ENCODE measurements at places on chromosomes 4 and X.
A peak's percentile ranks its signal among the peaks of the same experiment; 100 is the strongest.

DNA sequence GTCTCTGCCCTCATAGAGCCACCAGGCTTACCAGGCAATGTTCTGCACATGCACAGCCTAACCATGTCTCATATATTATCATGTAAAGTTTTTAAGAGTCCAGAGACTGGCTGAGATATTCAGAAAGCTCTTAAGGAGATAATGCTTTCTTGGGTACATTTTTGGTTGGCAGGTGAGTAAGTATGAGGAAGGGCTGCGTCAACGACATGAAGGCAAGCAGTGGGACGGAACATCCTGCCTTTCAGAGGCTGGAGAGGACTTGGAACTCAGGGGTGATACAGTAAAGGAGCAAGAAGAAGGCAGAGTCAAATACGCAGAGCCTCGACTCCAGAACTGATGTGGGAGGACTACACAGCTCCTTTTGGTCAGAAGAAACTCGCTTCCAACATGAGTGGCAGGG is 74.8 kb upstream of the MTNR1A start:
- no peak for DNase-seq

DNA sequence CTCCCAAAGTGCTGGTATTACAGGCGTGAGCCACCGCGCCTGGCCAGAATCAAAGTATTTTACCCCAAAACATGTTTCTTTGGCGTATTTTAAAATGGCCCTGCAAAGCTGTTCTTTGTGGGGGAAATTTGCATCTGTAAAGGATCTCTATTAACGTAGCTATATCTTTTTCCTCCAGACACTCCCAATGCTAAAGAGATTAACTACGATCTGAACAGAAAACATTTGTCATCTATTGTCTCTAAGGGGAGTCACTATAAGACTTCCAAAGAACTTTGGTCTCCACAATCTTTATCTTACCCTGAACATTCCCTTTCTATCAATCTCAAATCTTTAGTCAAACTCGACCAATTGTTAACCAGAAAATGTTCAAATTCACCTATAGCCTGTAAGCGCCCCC is 19.1 kb upstream of the PDS5A start:
- no peak for DNase-seq

GRCh38 chr4:108795733-108796132 is 32.9 kb upstream of the ETNPPL start:
- no peak for DNase-seq

- no peak for DNase-seq
These were observed 208.9 kb downstream of the SPATA18 start for GRCh38 chr4:52259978-52260377.

GRCh38 chrX:130575831-130576389 is 174.1 kb downstream of the RBMX2 start:
- no peak for DNase-seq

- no peak for DNase-seq
These were observed 82.1 kb downstream of the NHSL2 start for GRCh38 chrX:71992711-71993110.

- no peak for DNase-seq
These were observed 31.6 kb upstream of the PAPSS1 start for GRCh38 chr4:107751670-107752069.

- DNase-seq: no peak
These were observed 93.7 kb upstream of the ZNF827 start for GRCh38 chr4:146032234-146032860.

GRCh38 chrX:70132877-70133302 is 357 bp upstream of the IGBP1 start:
- DNase-seq: peak; percentile 0

DNA sequence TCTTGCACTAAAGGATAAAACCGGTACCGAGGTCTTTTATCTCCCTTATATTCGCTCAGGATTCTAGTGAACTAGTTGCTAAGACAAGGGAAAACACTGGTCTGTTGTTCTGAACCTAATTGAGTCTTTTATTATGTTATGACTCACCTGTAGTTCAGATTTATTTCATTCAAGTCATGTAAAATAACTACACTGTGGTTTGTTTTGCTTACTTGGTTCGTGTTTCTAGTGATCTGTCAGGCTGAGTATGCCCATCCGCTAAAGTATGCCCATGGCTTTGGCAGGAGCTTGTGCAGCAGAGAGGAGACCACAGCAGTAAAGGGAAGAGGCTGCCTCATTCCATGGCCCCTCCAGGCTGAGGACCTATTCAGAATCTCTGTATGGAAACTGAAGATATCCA is 126.1 kb downstream of the AFF1 start:
- no peak for DNase-seq

GRCh38 chr4:101277671-101278070 is 69.7 kb downstream of the PPP3CA start:
- no peak for DNase-seq

- no peak for DNase-seq
These were observed 320.7 kb upstream of the CLNK start for GRCh38 chr4:11005300-11005699.

DNA sequence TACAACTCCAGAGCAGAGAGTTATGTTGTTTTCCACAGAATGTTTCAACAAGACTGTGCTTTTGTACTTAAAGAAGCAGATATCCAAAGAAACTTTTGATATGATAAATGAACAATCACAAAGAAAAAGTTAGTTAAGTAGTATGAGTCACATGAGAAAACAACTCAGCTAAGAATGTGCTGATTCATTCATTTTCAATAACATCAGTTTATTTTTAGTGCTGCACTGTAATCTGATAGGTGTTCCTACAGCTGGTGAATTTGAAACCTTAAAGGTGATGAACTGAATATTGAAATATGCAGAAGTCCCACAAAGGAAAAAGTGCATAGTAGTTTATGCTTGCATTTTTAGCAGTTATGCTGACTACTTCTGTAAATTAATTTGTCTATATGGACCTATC is 180.3 kb upstream of the TENM3 start:
- peak; percentile 53 for DNase-seq

DNA sequence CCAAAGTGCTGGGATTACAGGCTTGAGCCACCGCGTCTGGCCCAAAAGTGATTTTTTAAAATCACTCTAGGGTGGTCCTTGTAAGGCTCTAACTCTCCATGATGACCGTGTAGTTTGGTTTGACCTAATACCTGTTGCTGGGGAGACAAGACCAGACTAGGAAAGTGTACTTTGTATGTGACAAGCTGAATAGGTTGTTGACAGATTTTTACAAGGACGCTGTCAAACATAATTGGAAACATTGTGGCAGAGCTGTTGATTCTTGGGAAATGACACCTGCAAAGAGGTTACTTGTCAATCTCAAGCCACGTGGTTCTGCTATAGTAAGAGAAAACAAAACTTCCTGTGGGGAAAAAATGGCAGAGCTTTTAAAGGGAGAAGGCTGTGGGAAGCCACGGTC is 802.4 kb upstream of the HS3ST1 start:
- DNase-seq: no peak

DNA sequence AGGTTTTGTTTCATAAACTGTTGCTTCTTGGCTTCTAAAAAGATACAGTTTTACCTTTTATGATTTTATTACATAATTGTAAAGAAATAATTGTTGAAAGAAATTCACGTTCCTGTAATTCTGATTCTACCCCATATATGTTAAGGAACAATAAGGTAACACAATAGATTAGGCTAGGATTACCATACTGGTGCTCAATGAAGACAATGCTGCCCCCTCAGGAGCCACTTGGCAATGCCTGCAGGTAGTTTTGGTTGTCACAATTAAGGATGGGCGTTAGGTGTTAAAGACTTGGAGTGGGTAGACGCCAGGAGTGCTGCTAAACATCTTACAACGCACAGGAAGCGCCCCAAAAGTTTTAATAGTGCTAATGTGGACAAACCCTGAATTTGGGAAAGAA is 133.2 kb downstream of the NLGN4X start:
- DNase-seq: no peak

- no peak for DNase-seq
These were observed 550.9 kb upstream of the BOD1L1 start for GRCh38 chr4:14178421-14178820.

- DNase-seq: no peak
These were observed 17.4 kb downstream of the FAM199X start for GRCh38 chrX:104183685-104184084.

DNA sequence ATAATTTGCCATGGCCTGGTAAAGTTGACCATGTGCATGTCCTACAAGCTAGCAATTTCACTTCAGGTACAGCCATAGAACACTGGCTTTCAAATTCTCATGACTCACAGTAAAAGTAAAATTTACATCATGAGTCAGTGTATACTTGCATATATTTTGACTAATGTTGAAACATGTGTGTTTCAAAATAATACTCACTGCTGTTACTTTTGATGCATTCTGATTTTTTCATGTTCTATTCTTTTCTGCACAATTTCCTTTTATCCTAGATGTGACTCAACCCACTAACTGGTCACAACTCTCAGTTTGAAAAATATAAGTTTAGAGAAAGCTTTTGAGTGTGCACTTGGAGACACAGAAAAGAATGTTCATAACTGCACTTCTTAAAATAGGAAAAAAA is 365.7 kb downstream of the FGF13 start:
- no peak for DNase-seq

- DNase-seq: no peak
These were observed 502.4 kb downstream of the NLGN4X start for GRCh38 chrX:5726224-5726623.

DNA sequence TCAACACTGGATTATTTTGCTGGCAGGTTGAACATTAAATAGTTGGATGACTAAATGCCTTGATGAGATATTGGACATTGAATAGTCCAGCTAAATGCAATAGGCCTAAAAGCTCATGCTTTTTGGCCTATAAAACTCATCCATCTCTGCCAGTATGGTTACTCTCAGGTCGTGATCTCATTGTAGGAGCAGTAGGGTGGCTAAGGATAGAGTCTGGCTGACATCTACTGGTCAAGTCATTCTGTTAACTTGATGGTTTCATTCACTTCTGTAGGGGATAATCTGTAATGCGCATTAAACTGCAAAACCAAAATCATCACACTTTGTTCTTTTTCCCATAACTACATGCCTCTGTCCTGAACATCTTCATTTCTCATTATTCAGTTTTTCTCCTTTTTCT is 227.0 kb downstream of the DKK2 start:
- DNase-seq: peak; percentile 0

DNA sequence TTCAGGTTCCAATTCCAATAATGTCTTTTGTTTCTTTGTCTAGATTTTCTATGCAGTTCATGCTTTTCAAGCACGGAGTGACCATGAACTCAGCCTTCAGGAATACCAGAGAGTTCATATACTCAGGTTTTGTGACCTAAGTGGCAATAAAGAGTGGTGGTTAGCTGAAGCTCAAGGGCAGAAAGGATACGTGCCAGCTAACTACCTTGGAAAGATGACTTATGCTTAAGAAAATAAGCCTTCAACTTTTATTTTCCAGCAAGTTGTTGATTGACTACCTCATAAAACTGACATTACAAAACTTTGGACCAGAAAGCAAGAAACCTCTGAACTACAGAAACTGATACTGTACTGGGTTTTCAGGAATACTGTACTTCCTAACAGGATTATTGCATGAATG is 30.8 kb downstream of the INTS12 start:
- no peak for DNase-seq

GRCh38 chr4:77076889-77077635 is 1.3 kb upstream of the CCNI start:
- DNase-seq: no peak
